Neural progenitor cell (in vitro differentiated cells): ENCODE measurements at places on chromosomes 7 and 10.
A peak's percentile ranks its signal among the peaks of the same experiment; 100 is the strongest.

- no peak for DNase-seq
These were observed 12.1 kb downstream of the RFC2 start for GRCh38 chr7:74242122-74242443.

GRCh38 chr7:143499743-143500348 lies 22.2 kb downstream of the TAS2R41 start:
- DNase-seq: no peak

DNA sequence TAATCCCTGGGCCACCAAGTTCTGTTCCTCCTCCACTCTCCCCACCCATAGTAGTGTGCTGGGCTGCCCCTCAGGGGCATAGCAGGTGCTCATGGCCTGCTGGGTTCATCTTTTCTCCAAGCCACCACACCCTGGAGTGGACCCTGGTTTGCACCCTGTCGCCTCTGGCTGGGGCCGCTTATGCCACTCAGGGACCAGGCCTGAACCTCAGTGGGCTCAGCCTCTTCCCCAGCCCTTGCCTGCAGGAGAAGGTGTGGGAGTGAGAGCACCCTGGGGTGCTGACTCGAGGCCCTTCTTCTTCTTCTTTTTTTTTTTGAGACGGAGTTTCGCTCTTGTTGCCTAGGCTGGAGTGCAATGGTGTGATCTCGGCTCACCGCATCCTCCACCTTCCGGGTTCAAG lies 10.2 kb downstream of the CLIP2 start:
- DNase-seq: no peak

DNA sequence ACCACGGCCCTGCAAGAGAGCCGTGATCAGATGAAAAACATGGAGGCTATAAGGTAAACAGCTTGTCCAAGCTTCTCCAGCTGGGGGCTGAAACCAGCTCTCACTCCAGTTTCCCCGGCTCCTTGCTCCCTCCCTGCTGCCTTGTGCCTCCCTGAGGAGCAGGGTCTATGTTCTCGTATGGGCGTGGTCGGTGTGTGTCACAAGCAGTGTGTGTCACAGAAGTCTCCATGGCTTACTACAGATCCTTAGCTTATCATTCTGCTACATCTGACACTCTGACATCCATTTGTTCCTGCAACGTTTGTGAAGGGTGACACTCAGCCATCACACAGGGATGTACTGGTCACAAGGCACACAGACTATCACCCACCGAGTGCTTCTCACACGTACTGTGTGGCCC lies 54.6 kb downstream of the CSGALNACT2 start:
- DNase-seq: no peak

- DNase-seq: no peak
These were observed 10.8 kb upstream of the ELN start for GRCh38 chr7:74017125-74017524.

- DNase-seq: no peak
These were observed 210.9 kb downstream of the RNLS start for GRCh38 chr10:88372051-88372715.

GRCh38 chr10:99421233-99421739 lies 9.1 kb downstream of the GOT1 start:
- no peak for DNase-seq

DNA sequence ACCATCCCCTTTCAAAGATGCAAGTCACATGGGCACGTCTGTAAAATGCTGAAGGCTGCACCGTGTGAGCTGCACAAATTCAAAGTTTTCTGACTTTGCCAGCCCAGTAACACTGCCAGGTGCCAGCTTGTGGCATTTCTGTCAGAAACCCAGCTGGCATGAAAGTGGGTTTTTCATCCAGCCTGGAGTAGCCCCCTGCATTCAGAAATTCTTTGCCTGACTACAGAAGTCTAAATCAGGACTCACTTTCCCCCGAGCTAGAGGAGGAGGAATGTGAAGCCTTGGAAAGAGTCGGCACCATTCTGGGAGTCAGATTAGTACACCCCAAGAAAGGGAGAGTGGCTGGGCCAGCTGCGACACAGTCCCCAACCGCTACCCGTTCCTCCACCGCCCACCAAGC lies 56.7 kb upstream of the EN2 start:
- no peak for DNase-seq

- peak; percentile 28 for DNase-seq
These were observed 111.1 kb downstream of the CPED1 start for GRCh38 chr7:121099572-121099971.

GRCh38 chr10:79502561-79503309 lies 9.6 kb upstream of the EIF5AL1 start:
- DNase-seq: peak; percentile 66

DNA sequence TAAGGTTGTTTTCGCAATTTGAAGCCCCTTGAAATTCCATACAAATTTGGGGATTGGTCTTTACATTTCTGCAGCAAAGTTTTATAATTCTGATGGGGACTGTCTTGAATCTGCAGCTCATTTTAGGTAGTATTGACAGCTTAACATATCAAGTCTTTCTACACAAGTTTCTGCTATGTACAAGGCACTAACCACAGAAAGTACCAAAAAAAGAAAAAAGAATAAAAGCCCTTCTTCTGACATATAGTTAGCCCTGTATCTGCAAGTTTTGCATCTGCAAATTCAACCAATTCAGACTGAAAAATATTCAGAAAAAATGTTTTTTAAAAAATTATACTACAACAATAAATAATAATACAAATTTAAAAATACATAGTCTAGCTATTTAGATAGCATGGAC lies 15.3 kb downstream of the POT1 start:
- DNase-seq: no peak

GRCh38 chr7:35254496-35255442 lies 869 bp upstream of the TBX20 start:
- DNase-seq: peak; percentile 67

DNA sequence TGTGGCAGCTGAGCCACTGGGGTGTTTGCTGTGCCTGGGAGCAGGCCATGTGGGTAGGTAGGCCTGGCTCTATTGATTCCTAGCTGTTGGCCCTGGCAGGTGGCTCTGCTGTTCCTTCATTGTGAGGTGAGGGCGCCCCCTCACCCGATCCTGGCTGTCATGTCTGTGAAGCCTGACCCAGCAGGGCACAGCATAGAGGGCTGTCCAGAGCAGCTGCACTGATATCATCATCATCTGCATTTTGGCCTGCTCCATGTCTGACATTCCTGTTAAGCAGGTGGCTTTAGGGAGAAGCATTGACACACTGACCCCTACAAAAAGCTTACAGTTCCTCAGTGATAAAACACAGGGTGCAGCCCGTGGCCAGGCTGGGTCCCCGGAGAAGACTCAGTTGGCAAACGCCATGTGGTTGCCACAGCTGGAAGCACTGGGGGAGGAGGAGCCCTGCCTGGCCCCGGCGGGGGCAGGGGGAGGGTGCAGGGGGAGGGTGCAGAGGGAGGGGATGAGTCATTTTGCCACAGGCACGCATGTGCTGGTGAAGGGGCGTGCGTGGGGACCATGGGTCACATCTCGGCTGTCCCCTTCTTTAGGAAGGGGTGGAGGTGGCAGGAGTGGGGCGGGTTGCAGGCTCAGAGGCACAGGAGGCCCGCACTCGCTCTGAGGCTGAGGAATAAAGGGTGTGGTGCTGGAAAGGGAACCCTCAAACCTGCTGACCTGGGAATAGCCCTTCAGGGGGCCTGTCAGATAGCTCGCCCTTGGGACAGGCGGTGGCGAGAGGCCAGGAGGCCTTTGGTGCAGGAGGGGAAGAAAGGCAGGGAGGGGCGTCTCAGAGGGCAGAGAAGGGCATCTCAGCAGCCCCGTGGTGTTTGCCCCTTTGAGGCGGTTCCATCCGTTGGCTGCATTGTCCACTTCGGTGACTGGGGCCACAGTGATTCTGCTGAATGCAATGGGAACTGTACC lies 31.6 kb downstream of the IKZF1 start:
- DNase-seq: no peak

GRCh38 chr7:86643561-86644281 lies at the start of gene GRM3:
Gene GRM3 (plus strand): TSS chr7:86643909. CDS start chr7:86765146, 121,237 bp downstream.
- DNase-seq: peak; percentile 96

- DNase-seq: no peak
These were observed 27.0 kb downstream of the MCMBP start for GRCh38 chr10:119845656-119846055.

DNA sequence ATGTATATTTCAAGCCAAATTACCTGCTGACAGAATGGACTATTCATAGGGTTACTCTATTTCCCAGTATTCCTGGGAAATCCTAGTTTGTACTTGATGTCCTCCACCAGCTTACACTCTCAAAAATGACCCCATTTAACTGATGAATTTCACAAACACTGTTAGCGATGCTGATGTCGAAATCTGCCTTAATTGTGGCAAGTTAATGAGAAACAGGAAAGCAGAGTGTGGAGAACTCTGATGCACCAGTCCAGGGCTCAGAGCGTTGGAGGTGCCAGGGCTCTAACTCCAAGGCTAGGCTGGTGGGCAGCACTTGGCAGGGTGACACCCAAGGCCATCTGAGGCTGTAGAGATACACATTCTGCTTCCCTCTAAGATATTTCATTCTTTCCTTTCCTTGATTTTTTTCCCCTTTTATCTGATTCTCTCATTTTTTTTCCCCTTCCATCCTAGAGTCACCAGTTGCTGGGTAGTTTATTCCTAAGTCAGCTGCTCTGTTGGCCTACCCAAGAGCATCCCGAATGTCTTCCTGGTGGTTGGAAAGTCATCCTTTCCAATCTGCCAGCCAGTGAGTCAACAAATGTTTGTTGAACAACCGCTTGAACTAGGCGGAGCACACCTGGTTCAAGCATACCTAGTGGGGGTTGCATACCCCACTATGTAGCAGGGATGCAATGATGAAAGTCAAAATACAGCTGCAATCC lies 525.0 kb upstream of the NRP1 start:
- no peak for DNase-seq

DNA sequence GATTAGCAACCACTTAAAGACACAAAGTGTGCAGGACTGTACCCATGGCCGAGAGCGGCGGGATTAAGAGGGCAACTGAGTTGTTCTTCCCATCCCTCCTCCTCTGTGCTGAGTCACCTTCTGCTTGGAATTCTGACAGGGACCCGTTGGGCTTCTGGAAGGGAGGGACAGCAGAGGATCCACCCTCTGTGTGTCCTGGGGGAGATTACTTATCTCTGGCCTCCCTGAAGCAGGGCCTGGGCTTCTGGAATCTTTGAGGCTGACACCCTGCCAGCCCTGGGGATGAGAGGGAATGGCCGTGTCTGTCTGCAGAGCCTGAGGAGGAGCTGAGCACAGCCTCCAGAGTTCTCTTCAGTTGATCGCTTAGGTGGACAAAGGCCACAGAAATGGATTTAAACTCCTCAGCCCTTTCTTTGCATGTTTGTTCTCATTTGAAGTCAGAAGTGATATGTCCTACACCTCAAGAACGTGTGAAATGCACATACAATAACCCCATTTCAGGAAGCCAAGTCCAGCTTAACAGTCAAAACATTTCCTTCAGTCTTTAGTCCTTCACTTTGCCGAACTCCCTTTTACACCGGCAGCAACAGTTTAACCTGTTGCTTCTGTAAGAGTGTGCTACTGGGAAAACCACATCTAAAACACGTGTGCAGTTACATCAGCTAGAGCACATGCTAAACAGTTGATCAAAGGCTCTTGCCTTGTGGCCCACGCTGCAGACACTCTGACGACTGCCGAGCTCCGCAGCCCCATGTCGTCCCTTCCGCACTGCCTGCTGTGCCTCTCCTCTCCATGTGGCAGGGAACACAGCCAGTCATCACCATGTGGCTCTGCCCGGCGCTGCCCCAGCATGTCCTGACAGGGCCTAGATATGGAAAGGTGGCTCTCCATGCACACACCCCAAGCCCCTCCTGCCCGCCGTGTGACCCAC lies 55.7 kb downstream of the IKZF1 start:
- peak; percentile 15 for DNase-seq

- DNase-seq: peak; percentile 70
These were observed 1.9 kb downstream of the VWC2 start for GRCh38 chr7:49775065-49775948.

DNA sequence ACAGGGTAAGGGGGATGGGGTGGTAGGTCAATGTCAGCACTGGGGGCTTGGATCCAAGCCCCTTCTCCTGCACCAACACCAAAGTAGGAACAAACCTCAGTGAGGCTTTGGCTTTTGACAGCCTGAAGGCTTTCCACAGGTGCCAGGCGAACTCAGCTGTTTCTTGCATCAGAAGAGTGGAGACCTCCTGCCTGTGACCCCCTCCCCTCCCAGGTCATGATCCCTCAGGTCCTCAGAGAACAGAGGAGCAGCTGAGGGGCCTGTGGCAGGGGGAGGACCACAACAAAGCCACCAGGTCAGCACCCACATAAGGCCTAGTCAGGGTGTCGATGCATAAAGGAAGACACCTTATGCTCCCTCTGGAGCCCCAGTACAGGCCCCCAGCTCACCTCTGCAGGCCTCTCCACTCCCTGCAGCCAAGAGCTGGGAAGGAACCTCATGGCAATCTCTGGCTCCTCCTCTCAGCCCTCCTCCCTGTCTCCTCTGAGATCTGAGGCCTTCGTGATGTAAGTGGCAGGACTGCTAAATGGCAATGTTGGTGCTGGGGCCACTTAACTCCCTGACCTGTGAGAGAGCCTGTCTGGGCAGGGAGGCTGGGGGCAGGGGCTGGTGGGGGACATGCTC lies 19.1 kb upstream of the PRRT4 start:
- DNase-seq: no peak

- no peak for DNase-seq
These were observed 26.8 kb downstream of the ZC3HC1 start for GRCh38 chr7:130024390-130024789.

DNA sequence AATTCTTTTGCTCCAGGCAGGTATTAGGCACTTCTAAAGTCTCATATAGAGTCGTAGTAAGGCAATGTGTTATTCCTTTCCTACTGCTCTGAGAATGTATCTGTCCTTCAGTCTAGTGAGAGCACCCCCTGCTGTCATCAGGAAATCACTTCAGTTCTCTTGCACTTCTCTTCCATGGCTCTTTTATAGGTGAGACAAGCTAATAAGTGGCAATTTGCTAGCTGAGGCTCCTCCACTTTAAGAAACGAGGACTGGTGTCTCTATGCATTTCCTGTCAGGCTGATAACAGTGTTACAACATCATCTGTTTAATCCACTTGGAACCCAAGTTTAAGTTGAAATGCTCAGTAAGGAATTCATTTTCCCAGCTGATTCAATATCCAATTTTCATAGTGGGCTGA lies 350.6 kb downstream of the TFEC start:
- peak; percentile 72 for DNase-seq
